CD4-positive, alpha-beta T cell treated with Interleukin-6 at 100 ng/mL for 8 hours (primary cell): ENCODE measurements at places on chromosomes 5 and 9.

DNA sequence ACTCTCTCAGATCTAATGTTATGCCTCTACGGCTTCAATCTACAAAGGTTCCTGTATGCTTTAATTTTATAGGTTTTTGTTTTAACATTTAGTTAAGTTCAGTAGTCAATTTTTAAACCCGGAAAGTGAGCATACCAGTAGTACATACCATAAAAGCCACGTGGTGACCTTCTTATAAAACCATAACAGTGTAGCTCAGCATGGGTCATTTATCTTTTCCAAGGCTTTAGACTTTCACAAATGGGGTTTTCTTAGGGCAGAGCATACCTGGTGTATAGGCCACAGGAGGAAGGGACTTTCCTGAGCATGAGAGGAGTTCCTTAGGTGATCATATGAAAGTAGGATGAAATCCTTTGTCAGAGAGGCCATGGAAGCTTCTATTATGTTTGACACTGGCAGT lies 23.2 kb downstream of the ECM2 start:
- DNase-seq = no peak

- no peak for DNase-seq
Observed at GRCh38 chr5:15285901-15286583, 213.9 kb upstream of the FBXL7 start.

GRCh38 chr5:149014571-149015031 lies 48.3 kb downstream of the SH3TC2 start:
- no peak for DNase-seq

DNA sequence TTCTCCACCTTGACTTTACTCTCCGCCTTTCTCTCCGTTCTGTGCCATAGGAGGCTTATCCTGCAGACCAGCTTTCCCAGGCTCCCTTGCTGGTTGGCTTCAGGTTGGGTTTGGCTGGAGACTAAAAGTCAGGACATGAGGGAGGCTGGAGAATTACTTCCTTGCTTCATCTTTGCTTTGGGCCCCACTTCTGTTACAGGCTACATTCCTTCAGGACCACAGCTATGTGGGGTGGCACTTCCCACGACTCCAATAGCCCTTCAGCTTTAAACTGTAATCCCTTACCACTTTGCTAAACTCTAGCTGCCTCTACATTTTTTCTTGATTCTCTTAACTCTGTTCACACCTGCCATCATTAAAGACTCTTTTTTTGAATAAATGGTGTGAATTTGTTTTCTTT lies 186.7 kb upstream of the NR4A3 start:
- no peak for DNase-seq
